ENCODE measurements at places on chromosomes 7 and 10. TPM values are rescaled to one million over a fixed set of nuclear protein-coding genes. Genes with fewer than 3 reads are reported as not detected.

DNA sequence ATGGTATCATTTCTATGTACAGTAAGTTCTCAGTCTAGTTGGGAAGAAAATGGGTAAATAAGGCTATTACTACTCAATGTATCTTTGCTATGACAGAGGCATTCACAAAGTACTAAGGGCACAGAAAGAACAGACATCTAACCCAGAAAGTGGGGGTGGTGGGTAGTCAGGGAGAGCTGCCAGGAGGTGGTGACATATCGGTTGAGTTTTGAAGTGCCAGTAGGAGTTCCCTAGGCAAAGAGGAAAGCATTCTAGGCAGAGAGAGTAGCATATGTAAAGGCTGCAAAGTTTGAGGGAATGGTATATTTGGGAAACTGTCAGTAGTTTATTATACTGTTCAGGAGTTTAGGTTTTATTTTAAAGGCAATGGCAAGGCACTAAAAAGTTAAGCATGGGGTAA lies 282.8 kb downstream of the PHTF2 start:
- ATAC-seq = no peak

DNA sequence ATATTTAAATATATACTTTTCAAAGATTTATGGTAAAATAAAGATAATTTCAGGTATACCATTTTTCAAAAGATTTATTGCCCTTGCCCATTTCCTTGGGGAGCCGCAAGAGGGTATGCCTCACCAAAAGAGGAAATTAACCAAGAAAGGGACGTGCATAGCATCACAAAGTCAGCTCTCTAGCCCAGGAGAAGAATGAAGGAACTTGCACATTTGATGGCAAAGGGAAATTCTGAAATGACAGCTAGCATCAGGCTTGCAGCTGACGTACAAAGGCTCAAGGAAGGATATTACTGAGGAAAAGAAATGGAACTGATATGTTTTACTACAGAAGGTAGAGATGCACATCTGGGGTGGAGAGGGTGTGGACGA lies 93.6 kb upstream of the RSU1 start:
- no peak for ATAC-seq

DNA sequence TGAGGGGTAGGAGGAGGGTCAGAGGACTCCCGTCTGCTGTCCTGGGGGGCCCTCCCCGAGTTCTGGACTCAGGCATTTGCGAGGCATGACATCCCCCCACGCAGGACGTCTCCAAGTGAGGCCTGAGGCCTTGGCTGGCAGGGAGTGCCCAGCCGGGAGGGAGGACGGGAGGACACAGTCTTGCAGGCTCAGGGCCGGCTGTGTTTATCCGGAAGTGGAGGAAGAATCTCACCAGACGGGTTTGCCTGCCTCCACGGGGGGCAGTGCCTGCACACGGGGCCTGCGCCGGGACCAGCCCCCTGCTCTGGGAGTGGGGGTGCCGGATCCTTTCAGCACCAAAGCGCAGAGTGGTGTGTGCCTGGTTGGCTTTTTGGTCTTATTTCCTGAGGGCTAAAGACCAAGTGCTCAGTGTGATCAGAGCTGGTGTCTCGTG lies 10.9 kb downstream of the PWWP2B start:
- peak; percentile 22 for ATAC-seq

- ATAC-seq = no peak
Observed at GRCh38 chr10:113476191-113476590, 76.7 kb upstream of the HABP2 start.

DNA sequence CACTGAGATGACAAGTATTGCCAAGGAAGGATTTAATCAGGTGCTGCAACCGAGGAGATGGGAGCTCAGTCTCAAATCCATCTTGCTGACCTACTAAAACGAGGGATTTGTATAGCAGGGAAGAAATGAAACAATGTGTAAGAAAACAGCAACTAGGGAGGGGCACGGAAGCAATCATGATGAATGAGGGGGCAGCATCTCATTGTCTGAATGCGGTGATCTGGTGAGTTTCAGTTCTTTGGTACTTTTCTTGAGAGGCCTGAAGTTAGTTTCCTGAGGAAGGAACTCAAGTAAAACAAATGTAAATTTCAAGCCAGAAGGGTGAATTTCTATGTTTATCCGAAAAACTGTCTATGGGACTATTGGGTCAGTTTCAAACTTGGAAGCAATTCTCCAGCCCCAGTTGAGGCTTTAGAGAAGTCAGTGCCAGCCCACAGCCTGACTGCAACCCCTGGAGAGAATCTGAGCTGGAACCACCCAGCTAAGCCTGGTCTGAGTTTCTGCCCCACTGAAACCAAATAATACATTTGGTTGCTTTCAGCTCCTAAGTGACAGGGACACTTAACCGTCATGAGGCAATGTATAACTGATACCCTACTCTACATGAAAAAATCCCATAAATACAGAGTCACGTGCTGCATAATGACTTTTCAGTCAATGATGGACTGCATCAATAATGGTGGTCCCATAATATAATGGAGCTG lies 45.8 kb upstream of the TNS3 start:
- ATAC-seq = no peak

DNA sequence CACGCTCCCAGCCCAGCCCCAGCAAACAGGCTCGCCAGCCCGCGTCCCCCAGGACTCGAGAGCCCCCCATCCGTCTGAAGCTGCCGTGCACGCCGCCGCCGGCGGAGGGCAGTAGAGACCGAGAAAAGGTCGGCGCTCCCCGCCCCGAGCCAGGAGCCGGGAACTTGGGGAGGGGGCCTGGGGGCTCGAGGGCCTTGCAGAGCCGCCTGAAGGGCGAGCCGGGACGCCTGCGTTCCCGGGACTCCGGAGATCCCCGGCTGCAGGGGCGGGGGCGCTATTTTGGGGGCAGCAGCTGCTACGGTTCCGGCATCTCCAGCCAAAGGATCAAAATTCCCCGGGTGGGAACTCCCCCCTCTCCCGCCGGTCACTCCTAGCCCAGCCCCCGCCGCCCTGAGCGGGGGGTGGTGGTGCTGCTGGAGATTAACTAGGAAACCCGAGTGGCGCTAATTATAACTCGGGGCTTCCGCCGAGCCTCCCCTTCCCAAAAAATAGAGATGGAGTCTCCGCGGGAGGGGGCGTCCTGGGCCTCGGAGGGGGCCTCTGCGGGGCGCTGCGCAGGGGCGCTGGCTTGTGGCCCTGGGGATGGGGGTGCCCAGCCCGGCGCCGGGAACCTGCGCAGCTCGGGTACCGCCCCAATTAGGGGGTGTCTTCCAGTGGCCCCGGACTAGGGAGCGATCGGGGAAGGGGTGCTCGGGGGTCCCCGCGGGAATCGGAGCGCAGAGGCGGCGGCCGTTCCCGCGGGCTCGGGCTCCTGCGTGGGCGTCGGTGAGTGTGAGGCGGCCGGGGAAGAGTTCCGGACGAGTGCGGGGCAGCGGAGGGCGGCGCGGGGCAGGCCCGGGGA lies 608 bp downstream of the ACHE start:
- ATAC-seq = no peak

GRCh38 chr7:48337012-48337621 lies 165.9 kb downstream of the ABCA13 start:
- ATAC-seq = peak; percentile 54

- no peak for ATAC-seq
Observed at GRCh38 chr10:47031901-47032465, 120.8 kb downstream of the PTPN20 start.

- no peak for ATAC-seq
Observed at GRCh38 chr7:44853391-44853790, 5.5 kb upstream of the H2AZ2 start.

DNA sequence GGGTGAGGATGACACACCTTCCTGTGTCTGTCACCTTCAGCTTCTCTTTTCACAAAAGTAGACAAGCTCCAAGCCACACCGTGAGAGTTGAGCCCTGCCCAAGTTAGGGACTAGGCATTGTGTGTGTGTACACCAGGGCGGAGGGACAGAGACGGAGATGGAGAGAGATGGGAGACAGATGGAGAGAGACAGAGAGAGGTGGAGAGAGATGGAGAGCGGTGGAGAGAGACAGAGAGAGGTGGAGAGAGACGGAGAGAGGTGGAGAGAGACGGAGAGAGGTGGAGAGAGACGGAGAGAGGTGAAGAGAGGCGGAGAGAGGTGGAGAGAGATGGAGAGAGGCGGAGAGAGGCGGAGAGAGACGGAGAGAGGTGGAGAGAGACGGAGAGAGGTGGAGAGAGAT lies 207.0 kb downstream of the DNAJB6 start:
- no peak for ATAC-seq

GRCh38 chr7:24836084-24836483 lies 78.8 kb upstream of the GSDME start:
- no peak for ATAC-seq

- peak; percentile 33 for ATAC-seq
Observed at GRCh38 chr10:95456516-95456915, 104.7 kb downstream of the SORBS1 start.

DNA sequence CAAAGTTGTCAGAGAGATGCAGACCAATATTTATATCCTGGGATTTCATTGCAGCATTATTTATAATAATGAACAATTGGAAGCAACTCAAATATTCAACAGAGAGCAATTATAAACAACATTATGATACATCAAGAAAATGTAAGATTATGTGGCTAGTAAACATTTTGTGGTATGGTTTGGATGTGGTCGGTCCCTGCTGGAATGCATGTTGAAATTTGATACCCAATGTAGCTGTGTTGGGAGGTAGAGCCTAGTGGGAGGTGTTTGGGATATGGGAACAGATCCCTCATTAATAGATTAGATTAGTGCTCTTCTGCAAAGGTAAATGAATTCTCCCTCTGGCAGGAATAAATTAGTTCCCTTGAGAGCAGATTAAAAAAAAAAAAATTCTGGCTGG lies 350.9 kb downstream of the ANKRD30A start:
- ATAC-seq = no peak

The TAC1 gene
- total RNA-seq = 8.8 TPM

The DMBT1 gene
- 0.35 TPM for total RNA-seq

The ADCY1 gene
- 16.4 TPM for total RNA-seq

The OPN4 gene
- 0.24 TPM for total RNA-seq

The LLCFC1 gene
- total RNA-seq = not detected

The MGMT gene
- total RNA-seq = 25.8 TPM
